ENCODE measurements at places on chromosomes 12 and 14.
A peak's percentile ranks its signal among the peaks of the same experiment; 100 is the strongest.

DNA sequence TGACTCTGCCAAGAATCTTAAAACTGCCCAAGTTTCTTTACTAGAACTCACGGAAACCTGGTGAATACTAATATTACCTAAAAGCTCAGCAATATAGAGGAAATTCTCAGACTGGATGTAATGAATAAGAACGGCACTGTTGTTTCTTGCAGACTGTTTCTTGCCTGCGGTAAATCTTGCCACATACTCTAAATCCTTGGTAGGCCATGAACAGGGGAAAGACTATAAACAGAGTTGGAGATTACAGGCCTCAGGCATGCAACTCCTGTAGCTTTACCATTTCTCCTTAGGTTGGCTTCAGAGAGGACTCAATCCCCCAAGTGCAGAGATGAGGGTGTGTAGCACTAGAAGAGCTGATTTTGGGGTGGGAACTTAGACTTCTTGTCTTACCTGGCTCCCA is 1.1 kb downstream of the ALDH6A1 start:
- DNase-seq = no peak

- no peak for DNase-seq
Observed at GRCh38 chr14:86331341-86331740, 801.4 kb downstream of the FLRT2 start.

GRCh38 chr12:13288501-13288900 is 92.0 kb downstream of the EMP1 start:
- DNase-seq = no peak

DNA sequence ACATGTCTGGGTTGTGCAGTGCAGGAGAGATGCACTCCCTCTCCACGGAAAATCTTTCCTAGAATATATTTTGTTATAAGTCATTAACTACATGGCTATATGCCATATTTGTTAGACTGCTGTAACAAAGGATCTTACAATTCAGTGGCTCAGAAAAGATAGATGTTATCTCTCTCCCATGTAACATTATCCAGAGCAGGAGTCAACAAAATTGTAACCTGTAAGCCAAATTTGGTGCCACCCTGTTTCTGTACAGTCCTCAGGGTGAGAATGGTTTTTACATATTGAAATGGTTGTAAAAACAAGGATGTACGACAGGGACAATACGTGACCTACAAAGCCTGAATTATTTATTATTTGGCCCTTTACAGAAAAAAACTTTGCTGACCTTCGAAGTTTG is 155.5 kb downstream of the KIF21A start:
- DNase-seq = no peak

- peak; percentile 53 for DNase-seq
Observed at GRCh38 chr14:75514673-75515628, 7.3 kb upstream of the BATF start.

GRCh38 chr14:103404032-103404918 is 19.1 kb downstream of the MARK3 start:
- DNase-seq = no peak

DNA sequence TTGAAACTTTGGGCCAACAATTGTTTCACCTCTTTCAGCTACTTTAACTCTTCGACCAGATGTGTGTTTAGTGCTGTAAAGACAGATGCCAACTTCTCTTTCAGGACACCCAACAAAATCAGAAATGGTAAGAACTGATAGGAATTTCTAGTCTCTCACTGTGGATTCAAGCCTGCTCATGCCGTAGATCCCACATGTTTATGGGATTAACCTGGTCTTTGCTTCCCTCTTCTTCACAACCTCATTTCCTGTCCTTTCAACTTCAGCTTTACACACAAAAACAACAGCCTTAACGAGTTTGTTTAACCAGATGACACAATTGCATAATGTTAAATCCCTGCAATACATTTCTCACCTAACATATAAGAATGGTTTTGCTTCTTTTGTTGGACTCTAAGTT is 1031.9 kb upstream of the LRFN5 start:
- no peak for DNase-seq

- DNase-seq = no peak
Observed at GRCh38 chr14:76432827-76433752, 57.2 kb downstream of the ESRRB start.

GRCh38 chr12:11171969-11172675 is 1.1 kb downstream of the SMIM10L1 start:
- no peak for DNase-seq

DNA sequence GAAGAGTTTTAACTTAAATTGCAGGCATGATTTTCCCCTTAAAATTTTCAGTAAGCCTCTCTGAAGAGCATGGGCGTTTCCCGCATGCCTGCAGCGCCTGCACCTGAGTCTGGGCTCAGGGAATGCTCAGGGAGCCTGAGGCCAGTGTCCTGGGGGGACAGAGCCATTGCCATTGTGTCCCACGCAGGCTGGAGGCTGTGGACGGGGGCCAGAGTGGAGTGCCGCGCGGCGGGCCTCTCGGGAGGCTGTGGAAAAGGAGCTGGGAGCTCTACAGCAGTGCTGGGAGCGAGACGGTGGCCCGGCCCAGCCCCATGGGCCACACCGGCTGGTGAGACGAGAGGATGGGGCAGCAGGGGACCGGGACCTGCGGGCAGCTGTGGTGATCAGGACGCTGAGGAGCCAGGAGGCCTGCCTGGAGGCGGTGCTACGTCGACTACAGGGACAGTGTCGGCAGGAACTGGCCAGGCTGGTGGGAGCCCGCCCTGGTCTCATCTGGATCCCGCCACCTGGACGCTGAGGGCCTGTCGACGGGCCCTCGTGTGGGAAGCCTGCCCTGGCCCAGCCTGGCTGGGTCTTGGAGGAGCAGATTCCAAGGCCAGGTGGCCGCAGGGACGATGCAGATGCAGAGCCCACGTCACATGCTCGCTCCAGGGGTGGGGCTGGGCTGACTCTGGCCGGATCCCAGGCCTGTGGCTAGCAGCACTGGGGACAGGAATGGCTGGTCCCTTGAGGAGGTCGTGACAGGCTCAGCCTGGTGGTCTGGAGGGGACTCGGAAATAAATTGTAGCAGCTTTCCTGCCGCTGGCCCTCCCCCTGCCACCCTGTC is 7.6 kb downstream of the TEDC1 start:
- no peak for DNase-seq

- no peak for DNase-seq
Observed at GRCh38 chr14:94850309-94851211, 80.6 kb upstream of the GSC start.
